ENCODE measurements at places on chromosomes 7 and 10.

DNA sequence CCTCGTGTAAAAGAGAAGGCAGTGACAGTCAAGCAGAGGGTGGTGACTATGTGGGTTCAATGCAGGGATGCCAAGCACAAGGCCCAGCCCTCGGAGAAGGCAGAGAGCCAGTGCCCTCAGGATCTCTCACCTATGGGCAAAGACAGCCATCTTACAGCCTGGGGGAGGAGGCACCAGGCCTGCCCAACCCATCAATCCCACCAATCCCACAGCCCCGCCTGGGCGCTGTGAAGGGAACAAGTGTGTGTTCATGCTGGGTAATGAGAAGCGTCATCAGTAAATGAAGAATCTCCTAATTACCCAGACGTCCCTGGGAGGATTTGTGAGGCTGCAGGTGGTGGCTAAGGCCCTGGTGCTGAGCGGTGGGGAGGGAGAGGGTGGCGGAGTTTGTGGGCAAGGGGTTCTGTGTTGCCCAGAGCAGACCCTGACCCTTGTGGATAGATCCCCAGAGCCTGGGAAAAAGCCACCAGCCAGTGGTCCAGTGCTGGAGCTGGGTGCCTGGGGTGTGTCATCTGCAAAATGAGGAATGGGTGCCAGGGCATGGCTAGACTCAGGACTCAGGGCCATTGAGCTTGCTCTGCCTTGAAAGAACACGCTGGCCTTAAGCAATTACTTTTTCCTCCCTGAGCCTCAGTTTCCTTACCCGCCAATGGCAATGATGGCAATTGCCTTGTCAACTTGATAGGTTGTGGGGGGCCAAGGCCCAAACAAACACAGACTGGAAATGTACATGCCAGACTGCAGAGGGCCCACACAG lies 128.1 kb upstream of the UNC5B start:
- DNase-seq, result no peak

DNA sequence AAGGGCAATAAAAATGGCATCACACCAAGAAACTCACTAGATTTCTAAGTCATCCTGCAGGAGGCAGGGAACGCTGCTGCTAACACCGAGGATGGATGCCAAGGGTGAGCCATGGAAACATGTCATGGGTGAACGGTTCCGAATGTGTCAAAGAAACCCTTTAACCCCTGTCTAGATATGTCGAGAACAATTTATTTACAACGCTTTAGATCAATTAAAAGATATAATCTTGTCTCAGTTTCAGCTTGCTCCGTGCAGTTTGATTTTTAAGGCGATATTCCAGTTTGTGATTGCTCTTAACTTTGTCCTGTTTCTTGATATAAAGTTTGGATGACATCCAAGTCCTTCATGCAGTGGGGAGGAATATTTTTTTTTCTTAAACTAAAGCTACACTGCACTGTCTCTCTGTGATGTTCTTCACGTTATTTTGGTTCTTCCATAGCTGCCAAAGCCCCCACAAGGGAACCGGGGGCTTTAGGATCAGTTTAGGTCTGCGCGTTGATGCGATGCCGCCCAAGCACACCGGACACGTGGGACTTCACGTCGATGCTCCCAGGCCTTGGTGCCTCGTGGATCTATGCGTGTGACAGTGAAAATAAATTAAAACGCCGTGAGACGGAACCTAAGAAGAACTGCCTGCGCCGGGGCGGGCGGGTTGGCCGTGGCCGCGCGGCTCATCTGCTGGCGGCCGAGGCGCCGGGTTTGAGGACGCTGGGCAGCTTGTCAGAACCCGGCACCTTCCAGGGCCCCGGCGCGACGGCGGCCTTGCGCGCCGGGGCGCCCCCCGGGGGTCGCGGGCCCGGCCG lies 220.3 kb downstream of the PHTF2 start:
- DNase-seq, result peak; percentile 20

GRCh38 chr7:137768366-137768765 lies 78.4 kb downstream of the DGKI start:
- no peak for DNase-seq

DNA sequence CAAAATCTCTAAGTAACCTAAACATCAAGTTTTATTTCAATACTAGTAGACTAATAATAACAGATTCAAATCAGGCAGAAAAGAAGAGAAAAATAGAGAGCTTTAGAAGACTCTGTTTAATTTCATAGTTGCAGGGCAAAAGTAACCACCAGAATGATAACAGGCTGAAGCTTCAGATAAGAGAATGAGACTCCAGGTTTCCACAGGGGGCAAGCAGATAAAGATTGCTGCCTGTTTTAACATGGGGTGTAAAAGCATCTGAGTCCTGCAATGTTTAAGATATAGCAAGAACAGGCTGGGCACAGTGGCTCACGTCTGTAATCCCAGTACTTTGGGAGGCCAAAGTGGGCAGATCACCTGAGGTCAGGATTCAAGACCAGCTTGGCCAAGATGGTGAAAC lies 11.0 kb downstream of the CROT start:
- DNase-seq, result no peak

DNA sequence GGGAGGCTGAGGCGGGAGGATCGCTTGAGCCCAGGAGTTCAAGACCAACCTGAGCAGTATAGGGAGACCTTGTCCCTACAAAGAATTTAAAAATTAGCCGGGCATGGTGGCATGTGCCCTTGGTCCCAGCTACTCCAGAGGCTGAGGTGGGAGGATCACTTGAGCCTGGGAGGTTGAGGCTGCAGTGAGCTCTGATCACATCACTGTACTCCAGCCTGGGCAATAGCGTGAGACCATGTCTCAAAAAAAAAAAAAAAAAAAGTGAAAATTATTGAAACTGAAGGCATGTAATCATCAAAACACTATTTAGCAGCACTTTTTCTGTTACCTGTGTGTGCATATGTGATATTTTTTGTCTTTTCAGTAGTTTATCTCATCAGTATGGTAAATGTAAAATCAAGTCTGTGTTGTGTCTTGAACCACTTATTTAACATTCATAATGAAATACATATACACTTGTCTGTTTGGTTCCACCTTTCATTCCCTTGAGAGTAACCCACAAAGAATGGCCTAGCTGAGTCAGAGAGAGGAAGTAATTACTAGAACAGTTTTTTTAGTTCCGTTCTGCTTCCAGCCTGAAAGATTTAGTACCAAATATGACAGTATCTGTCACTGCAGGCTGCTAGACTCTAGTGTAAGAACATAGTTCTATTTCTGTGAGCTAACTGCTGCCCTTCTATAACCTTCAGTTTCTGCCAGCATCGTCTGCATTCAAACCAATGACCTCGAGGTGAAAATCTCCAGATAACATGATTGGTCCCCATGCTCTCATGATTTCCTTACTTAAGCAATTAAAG lies 68.6 kb downstream of the MMRN2 start:
- peak; percentile 46 for DNase-seq

- peak; percentile 97 for DNase-seq
Measured at GRCh38 chr7:99791021-99791420, 7.0 kb upstream of the CYP3A4 start.

DNA sequence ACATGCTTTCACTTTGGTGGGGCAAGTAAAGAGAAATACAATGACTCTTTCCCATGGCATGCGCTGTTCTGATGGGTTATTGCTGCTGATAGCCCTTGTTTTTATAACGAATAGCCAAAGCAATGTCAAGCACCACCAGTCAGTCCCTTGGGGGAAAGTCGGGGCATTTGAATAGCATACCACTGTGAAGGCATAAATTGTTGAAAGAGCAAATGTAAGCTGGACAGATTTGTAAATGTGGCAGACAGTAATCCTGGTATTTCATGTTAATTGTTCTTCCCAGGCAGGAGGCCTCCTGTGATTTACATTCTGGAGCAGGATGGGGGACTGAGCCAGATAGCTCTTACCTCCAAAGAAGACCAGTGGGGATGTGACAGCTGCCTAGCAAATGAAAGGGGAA lies 293.3 kb downstream of the ADRA2A start:
- no peak for DNase-seq

DNA sequence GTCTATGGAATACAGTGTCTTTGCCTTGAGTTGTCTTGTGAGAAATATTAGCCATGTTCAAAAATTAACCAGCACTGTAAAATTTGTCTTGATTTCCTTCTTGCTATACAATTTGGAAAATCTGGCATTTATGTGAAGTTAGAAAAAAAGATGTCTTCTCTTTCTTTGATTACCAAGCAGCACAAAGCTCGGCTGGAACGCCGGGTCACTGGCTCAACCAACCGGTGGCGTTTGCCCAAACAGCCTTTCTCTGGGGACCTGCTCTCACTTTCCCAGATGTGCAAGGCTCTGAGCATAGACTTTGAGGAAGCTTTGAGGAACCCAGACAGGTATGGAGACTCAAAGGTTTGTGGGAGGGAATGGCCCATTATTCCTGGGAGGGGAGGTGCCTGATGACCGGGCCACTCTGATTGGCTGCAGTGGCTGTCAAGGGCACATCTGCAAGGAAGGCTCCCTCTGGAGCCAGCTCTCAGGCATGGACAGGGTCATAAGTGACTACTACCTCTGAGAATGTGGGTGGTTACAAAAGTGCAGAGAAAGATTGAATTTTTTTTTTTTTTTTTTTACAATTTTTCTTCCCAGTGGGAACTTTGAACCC lies 5.6 kb downstream of the BTBD16 start:
- DNase-seq, result peak; percentile 57

- DNase-seq, result peak; percentile 21
Measured at GRCh38 chr7:17402628-17403278, 104.3 kb downstream of the AHR start.

DNA sequence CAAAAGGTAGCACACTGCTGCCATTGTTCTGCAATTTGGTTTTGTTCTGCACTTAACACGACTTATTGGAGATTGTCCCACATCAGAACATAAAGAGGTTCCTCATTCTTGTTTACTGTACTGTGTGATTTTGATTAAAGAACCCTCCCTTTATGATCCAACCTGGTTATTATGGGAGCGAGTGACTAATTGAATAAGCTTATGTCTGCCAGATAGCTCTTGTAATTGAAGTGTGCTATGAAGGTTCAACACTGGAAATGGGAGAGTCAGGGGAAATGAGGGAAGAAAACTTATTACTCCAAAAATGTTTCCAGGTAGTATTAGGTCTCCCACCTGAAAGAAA lies 33.9 kb downstream of the CASP7 start:
- no peak for DNase-seq

DNA sequence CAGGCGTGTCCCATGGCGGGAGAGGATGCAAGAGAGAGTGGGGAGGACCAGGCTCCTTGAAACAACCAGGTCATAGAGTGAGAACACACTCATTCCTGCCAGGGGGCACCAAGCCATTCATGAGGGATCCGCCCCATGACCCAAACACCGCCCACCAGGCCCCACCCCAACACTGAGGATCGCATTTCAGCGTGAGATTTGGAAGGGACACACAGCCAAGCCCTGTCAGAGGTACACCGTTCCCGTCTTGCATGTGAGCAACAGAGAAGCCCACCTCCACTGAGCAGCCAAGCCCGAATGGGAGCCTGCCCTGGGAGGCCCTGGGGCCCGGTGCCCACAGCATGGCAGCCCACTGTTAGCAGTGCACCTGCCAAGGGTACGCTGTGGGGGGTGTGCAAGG lies 7.9 kb upstream of the ARPC1B start:
- DNase-seq, result no peak

DNA sequence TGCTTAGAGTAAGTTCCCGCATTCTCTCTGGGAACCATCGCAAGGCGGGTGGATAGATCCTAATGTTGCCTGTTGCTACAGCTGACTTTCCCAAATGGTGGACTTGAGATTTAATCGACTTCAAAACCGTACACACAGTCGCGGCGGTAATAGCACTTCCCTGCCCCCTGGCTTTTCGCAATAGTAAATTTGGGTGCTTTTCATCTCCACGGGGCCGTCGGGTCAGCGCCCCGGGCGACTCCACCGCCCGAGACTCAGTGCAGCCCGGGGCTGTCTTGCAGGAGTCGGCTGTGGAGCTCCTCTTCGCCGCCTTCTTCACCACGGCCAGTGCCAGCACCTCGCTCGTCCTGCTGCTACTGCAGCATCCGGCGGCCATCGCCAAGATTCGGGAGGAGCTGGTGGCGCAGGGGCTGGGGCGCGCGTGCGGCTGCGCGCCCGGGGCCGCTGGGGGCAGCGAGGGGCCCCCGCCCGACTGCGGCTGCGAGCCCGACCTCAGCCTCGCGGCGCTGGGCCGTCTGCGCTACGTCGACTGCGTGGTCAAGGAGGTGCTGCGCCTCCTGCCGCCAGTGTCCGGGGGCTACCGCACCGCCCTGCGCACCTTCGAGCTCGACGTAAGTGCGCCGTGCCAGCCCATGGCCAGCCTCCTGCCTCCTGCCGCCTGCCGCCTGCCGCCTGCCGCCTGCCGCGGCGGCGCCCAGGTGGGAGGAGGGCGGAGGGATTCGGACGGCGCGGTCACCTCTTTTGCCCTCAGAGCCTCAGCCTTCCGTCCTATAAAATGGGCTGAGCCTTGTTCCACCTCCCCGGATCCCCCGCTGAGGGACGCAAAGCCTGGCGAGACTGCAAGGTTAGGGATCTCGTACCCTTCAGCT lies 5.3 kb downstream of the CYP26C1 start:
- DNase-seq, result no peak

DNA sequence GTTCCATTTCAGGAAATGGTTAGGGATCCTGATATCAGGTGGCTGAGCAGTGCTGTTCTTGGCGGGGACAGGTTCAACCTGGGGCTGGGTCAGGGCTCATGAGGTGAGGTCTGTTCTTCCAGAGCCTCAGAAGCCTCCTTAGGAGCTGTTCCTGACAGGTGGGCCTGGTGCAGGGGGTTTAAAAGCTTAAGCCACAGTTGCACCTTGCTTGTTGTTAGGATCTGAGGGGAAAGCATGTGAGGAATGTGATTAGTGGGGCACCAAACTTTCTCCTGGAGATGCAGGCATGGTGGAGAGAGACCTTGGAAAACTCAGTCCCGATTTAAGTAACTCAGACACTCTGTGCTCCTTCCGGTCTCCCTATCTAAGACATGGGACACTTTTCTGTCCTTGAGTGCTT lies 18.7 kb upstream of the CRHR2 start:
- DNase-seq, result no peak

- DNase-seq, result no peak
Measured at GRCh38 chr10:30857803-30858202, 173.9 kb downstream of the ZNF438 start.

DNA sequence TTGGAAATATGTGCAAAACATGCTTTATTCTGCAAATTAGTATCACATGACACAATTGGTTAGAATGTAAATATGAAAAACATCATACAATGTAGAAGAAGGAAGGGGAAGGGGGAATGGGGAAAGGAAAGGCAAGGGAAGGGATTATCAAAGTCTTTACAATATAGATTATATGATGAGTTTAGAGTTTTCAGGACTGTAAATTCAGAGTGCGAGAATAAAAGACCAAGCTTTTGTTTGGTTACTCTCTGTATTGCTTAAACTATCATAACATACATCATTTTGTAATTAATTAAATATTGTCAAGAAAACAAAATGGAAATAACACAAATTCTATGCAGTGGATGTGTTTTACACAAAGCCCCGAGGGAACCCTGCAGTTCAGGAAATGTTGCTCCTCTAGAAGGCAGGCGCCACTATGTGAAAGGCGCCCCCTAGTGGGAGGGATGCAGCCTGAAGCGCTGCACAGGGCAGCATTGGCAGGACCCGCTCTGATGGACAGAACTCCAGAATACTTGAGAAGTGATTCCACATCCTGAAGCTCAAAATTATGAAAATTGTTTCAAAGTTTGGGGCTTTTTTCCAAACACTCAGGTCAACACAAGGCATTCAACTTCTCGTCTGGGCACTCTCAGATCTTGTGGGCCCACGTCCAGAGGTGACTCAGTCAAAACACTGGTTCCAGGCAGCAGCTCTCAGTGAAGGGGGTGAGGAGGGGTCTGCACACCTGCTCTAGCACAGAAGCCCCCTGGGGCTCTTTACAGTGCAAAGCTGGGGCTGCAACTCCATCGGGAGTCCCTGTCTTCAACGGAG lies 31.6 kb upstream of the TMEM254 start:
- DNase-seq, result peak; percentile 29

- DNase-seq, result no peak
Measured at GRCh38 chr7:157219154-157219553, 80.4 kb downstream of the UBE3C start.

- DNase-seq, result peak; percentile 84
Measured at GRCh38 chr7:43535810-43536585, 46.9 kb upstream of the STK17A start.

Measured in RCC 7860 (cell line).